ENCODE measurements at places on chromosomes 13 and 19. TPM values are rescaled to one million over a fixed set of nuclear protein-coding genes. Genes with fewer than 3 reads are reported as not detected.

The HIPK4 gene
- not detected for total RNA-seq

The SERPINE3 gene
- not detected for total RNA-seq

The PRODH2 gene
- total RNA-seq = not detected

The LILRB4 gene
- total RNA-seq = not detected

The FFAR1 gene
- not detected for total RNA-seq

The PLVAP gene
- 11.8 TPM for total RNA-seq

The ZNF625 gene
- 6.8 TPM for total RNA-seq

The ATXN8OS gene
- total RNA-seq = not detected

The MYADM gene
- 5.0 TPM for total RNA-seq

The BRD4 gene
- total RNA-seq = 21.3 TPM

The SHD gene
- total RNA-seq = not detected

The SLC17A7 gene
- total RNA-seq = 0.16 TPM

The NLRP5 gene
- total RNA-seq = not detected

The IQCN gene
- 0.31 TPM for total RNA-seq

The ZNF540 gene
- 0.16 TPM for total RNA-seq

Measured in bladder microvascular endothelial cell (primary cell).